Activated gamma-delta T cell treated with Interleukin-2 at 50 U/mL for 16 hours (primary cell): ENCODE measurements at places on chromosomes 3 and 15.

- DNase-seq: no peak
Measured at GRCh38 chr15:88341653-88342052, 85.1 kb upstream of the NTRK3 start.

DNA sequence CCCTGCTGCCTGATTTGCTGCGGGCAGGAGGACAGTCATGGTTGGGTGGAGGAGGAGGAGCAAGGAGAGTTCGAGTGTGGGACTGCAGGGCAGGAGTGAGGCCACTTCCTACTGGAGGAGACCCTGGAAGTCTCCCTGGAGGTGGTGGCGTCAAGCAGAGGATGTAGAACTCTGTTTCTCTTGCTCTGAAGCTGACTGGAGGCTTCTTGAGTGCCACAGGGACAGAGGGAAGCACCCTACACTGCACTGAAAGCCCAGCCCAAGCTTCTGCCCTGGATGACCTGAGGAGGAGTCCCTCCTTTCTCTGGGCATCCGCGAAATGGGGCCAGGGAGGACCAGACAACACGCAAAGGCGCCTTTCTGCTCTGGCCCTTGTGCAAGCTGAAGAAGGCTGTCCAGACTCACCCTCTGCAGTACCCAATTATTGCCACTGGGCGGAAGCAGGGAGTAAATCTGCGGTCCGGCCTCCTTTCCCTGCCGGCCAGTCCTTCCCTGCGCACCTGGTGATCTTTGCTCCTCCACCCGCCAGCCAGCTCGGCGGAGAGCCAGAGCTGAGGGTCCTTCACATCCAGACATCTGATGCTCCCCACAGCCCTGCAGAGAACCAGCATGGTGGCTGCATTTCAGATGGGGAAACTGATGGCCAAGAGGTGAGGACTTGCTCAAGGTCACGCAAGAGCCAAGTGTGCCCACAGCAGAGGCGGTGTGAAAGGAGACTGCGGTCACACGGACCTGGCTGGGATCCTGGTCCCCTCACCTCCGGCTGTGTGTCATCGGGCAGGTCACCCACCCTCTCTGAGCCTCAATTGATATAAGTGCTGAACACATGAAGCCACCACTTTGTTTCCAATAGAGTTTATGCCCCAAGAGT, 207.1 kb downstream of the TBC1D2B start:
- DNase-seq: peak; percentile 22

- no peak for DNase-seq
Measured at GRCh38 chr3:77040216-77040615, 317 bp downstream of the ROBO2 start.

DNA sequence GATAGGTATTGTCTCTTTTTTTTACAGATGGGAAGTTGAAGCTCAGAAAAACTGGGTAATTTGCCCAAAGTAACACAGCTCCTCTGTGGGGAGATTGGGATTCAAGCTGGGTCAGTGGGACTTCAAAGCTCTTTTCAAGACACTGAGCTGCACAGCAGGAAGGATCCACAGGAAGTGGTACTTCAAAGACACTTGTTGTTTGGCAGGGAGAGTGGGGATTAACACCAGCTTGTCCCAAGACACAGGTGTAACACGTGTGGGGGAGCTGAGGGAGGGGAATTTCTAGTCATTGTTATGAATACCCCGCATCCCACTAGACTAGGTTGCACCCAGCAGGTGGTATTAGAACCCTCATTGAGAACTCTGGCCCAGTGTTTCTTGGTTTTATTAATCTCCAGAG, 116.0 kb downstream of the FOXB1 start:
- DNase-seq: no peak

DNA sequence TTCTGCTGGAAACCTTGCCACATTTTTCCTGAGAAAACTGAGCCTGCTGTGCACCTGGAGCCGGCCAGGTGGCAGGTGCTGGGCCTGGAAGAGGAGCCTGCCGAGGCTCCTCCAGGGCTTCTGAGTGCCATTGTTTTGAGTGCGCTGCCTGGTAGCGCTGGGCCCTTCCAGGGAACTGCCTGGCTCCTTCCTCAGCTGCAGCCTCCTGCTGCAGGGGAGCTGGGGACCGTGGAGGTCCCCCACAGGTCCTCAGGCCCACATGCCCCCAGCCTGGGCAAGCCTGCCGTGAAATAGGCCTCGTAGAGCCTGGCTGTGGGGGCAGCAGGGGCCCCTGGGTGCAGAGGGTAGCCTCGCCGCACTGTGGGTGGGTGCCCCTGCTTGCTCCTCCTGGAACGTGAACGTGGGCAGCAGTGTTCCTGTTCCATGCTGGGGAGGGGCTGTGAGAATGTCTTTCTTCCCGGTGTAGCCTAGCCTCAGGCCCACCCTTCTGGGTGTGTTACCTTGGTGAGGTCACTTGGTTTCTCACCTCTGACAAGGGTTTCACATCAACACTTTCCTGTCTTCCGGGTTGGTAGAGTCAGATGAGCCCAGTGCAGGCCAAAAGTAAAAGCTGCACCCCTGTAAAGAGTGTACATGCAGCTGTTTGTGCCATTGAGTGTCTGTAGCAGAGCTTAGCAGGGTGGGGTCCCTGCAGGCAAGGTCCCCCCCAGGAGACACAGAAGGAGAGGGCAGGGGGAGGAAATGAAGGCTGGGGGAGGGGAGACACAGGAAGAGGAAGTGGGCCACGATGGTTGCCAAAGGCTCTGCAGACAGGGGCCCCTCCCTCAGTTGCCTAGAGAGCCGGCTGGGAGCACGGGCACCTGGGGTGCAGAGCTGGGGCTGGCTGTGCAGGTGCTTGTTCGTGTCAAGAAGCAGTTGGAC, 34.5 kb downstream of the KLF13 start:
- peak; percentile 88 for DNase-seq

DNA sequence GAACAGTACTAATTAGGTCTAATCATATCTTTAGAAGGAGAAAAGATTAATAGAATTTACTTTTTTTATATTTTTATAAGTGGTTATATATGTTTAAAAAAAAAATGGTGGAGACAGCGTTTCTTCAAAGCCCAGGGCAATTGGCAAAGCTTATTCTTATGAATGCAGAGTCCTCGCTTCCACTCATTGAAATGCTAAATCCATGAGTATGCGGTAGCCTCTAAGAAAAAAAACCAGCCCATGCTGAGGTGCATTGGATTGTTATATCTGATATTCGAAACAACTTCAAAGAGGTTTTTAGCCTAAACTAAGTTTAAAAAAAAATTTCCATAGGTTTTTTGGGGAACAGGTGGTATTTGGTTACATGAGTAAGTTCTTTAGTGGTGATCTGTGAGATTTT, 142.8 kb downstream of the GOLIM4 start:
- no peak for DNase-seq

- peak; percentile 41 for DNase-seq
Measured at GRCh38 chr15:31399544-31400171, 73.0 kb downstream of the KLF13 start.

DNA sequence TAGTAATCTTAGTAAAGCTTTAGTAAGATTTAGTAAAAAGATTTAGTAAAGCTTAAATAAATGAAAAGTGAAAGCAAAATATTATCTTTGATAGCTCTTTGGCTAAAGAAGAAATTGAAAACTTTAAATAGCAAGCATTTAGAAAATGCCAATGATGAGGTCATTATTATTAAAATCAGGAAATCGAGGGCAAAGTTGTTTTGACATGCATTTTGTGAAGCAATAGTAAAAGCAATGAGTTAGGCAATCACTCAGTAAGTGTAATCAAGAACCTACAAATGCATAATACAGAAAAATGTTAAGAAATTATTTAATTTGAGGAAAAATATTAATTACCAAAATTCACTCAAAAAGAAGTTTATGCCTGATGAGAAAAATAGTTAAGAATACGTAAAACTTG, 280.3 kb upstream of the MME start:
- DNase-seq: no peak

DNA sequence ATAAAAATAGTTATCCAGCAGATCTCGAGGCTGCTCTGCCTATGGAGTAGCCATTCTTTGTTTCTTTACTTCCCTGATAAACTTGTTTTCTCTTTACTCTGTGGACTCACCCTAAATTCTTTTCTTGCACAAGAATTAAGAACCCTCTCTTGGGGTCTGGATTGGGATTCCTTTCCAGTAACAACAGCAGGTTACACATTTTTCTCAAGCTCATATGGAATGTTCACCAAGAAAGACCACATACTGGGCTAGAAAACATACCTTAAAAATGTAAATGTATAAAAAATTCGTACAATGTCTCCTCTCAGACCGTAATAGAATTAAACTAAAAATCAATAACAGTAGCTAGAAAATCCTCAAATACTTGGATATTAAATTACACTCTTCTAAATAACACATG, 299.2 kb downstream of the CNTN3 start:
- DNase-seq: no peak

GRCh38 chr3:75983111-75983510, 197.8 kb upstream of the ZNF717 start:
- no peak for DNase-seq

GRCh38 chr3:55357796-55358195, 129.3 kb downstream of the WNT5A start:
- no peak for DNase-seq

DNA sequence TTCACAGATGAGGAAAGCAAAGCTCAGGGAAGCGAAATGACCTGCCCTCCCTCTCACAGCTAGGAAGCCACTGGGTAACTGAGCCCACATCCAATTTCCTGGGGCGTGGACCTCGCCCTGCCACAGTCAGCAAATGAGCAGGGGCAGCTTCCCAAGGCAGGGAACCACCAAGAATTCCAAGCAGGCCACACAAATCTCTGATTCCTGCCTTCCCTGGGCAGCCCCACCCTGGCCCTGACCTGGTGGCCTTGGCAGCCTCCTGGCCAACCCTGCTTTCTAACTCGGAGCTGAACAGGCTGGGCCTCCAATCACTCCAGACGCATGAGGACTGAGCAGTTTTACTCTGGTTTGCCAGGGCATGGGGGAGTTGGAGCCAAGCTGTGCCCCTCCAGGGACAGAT, 203.7 kb upstream of the TLE3 start:
- DNase-seq: no peak

DNA sequence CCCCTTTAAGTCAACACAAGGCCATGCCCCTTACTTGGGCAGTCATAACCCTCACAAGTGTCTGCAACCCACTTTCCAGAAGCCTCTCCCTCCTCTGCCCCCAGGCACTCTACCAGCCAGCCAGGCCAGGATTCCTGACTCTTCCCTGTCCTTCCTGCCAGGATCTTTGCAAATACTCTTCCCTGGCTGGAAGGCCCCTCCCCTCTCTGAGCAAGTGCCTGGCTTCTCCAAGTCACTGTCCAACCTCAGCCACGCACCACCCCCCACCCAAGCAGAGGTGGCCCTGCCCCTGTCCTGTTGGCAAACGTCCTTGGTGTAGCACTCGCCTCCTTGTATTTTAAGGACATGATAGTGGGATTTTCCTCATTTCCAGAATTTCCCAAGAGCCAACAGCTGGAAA, 54.7 kb upstream of the USP3 start:
- no peak for DNase-seq

- DNase-seq: no peak
Measured at GRCh38 chr3:27628026-27628750, 93.9 kb downstream of the EOMES start.

DNA sequence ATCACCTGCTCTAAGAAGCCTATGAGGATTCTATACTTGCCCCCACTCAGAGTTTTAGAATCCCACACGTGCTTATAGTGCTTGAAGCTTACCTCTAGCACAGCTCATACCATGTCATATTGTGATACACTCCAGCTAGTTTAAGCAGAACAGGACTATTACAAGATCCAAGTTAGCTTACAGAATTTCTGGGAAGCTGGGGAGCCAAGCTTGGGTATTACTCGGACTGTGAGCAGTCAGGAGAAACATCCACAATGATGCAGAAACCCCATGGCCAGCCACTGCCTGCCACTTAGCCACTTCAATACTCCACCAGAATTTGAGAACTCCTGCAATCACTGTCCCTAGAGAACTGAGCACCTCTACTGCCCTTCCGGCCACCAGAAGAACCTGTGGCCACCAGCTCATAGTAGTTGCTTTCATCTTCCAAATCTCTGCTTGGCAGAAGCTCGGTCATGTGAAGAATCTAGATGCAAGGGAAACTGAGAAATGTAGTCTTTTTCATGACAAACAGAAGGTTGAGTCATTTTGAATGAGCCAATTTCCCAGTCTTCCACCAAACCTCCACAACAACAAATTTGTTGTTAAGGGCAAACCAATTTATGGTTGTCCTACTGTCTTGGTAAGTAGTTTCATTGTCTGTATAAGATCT, 27.7 kb upstream of the SSR3 start:
- DNase-seq: no peak

DNA sequence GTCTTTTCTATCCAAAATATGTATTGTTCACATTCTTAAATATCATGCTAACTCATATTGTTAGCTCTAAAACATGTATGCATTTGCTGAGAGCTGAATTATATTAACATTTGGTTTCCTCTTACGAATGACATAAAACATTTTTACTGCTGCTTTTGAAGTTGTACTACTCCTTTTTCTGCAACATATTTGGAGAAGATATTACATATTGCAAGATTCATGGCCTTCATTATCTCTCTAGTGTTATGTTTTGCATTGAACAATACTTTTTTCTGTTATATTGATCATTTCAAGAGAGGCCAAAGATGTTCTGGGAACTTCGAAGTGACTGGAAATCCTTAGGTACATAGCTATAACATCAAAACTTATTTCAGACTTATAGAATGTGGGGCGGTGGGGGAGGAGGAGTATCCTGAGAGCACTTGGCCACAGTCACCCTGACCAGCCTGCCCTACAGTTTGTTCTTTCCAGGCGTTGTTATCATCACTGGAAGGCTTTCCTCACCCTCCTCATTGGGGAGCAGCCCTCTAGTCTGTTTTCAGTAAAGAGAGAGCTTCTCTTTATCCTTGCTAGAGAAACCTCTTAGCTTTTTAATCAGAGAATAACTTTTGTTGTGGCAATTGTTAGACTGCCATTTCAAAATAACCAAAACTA, 868.6 kb downstream of the OTOL1 start:
- no peak for DNase-seq

DNA sequence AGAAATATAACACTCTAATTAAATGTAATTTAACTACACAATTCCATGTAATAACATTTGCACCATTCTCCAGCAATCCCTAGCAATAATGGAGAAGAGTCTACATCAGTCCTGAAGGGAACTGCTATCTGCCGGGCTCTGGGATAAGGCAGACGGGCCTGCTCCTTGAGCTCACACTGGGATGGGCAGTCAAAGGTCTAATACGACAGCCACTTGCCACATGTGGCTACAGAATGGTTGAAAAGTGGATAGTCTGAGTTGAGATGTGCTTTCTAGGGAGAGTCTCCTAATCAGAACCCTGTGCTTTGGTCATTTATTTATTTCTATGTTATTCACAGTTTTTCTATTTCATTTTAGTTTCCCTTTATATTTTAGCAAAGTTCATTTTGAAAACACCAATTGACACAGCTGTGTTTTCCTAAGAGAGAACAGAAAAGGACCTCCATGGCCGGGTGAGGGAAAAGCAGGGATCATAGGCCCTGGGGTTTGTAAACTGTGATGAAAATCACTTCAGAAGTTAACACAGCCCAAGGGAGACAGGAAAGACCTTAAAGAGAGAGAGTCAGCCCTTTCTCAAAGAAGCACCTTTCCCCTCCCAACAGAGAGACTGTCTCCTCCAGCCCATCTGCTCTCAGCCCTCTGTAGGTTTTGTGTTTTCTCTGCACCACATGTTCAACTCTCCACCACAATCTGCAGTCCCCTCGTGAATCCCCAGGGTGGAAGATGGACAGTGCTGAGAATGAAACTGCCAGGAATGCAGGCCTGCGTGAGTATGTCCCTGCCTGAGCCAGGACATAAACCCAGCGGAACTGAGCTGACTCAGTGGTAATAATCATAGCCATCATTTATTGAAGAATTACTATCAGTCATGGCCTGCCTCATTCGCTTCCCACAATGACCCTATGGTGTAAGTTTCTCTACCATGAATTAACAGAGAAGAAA, 11.6 kb downstream of the FSIP1 start:
- no peak for DNase-seq

GRCh38 chr15:76714950-76715349, 190.2 kb downstream of the SCAPER start:
- no peak for DNase-seq

- DNase-seq: no peak
Measured at GRCh38 chr3:108103040-108103751, 12.4 kb upstream of the CD47 start.
